Activated T-helper 1 cell treated with anti-CD3 and anti-CD28 coated beads, Interleukin-2, amount 50 U/mL, for 16 hours (primary cell): ENCODE measurements at places on chromosomes 11 and 22.
A peak's percentile ranks its signal among the peaks of the same experiment; 100 is the strongest.

GRCh38 chr11:81072273-81072672, 1631.4 kb upstream of the TENM4 start:
- DNase-seq: no peak

DNA sequence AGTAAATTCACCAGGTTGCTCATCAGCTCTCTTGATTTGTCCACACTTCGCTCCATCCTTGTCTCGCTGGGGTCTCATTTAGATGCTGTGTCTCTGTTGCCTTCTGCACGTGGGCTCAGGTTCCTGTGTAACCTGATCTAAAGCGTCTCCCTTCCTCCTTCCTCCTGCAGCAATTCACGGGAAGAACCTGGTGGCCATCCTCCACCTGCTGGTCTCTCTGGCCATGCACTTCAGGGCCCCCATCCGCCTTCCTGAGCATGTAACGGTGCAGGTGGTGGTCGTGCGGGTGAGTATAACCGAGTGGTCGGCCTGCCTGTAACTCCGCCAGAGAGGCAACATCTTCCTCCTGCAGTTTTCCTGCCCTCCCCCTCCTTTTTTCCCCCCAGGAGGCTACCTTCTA, 48.0 kb upstream of the PARVG start:
- no peak for DNase-seq

GRCh38 chr11:86660088-86660487, 12.3 kb downstream of the ME3 start:
- DNase-seq: no peak

DNA sequence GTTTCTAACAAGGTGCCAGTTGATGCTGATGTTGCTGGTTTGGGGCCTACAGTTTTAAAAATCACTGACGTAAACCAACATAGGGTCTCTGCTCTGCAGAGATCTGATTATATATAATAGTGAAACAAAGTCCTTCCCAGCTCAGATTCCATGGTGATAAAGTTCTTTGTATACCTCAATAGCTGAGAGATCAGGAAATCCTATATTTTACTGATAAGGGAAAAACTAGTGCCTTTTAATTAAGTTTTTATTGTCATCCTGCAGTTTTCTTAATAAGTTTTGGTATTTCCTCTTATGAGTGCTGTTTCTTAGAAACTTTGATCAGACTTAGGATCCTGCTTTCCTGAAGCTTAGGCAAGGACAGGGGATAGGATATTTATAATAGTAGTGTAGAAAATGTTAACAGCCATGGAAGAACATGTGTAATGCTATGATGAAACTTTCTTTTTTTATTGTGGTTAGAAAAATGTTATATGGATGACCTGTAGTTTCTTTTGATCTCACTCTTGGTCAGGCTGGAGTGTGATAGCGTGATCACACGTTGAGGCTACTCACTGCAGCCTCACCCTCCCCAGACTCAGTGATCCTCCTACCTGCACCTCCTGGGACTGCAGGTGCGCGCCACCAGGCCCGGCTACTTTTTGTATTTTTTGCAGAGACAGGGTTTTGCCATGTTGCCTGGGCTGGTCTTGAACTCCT, 14.1 kb downstream of the CAPRIN1 start:
- DNase-seq: no peak

- DNase-seq: no peak
These were observed 341.5 kb downstream of the SHANK2 start for GRCh38 chr11:70910835-70911234.

GRCh38 chr11:72872012-72872411, 57.8 kb downstream of the ATG16L2 start:
- DNase-seq: no peak

DNA sequence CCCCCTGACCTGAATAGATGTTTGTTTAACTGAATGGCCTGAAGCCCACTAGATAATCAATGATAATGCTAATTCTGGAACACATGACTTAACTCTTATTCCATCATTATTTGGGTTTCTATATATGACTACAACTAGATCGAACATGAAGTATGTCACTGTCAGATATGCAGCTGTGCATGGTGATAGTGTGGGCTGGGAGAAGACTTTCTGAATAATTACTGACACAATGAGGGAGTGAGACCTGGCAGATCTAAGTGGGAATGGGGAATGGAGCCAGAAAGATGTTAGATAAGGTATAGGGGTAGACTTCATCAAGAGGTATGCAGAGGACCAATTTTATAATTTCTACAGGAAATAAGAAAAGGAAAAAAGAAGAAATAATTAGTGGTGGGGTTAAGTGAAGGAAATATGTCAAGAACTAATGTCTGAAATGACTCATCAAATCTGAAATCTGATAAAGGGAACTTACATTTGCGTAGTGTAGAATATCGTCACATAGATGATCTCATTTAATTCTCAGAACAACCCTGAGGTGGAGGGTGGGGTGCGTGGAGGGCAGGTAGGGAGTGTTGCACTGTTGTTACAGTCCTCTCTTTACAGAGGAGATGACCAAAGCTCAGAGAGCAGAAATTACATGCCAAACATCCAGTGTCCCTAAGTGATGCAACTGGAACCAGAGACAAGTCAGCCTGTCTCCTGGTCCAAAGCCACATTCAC, 68.2 kb upstream of the EED start:
- DNase-seq: peak; percentile 13

DNA sequence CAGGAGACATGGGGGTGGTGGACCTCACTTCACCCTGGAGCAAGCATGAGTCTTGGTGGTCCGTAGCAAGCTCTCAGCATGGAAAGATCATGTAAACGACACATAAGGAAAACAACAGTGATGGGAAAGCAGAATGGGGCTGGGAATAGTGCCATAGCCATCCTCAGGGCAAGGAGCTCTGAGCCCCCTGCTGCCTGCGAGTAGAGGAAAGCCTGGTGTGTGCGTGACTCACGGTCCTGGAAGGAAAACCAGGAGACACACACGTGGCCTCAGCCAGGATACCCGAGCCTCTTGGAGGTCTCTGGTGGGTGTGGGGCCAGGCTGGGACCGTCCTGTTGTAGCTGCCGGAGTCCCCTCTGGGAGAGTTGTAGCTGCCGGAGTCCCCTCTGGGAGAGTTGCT, 12.4 kb downstream of the SHANK3 start:
- DNase-seq: no peak

GRCh38 chr11:30502305-30502704, 83.8 kb downstream of the MPPED2 start:
- no peak for DNase-seq

DNA sequence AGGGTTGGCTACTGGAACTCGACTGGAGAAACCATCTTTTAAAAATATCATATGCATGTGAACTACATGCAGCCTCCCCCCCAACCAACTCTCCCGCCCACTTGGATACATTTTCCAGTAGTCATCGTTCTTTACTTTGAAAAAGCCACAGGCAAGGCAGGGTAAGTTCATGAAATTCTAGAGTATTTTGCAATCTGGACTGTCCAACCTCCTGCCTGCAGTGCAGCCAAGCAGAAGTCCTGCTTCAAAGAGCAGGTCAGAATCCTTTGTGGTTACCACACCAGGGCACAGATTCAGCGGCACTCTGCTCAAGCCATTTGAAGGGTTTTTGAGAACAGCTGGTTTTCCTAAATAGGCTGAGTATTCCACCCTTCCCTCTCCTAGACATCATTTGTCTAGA, 12.1 kb downstream of the ELF5 start:
- no peak for DNase-seq

DNA sequence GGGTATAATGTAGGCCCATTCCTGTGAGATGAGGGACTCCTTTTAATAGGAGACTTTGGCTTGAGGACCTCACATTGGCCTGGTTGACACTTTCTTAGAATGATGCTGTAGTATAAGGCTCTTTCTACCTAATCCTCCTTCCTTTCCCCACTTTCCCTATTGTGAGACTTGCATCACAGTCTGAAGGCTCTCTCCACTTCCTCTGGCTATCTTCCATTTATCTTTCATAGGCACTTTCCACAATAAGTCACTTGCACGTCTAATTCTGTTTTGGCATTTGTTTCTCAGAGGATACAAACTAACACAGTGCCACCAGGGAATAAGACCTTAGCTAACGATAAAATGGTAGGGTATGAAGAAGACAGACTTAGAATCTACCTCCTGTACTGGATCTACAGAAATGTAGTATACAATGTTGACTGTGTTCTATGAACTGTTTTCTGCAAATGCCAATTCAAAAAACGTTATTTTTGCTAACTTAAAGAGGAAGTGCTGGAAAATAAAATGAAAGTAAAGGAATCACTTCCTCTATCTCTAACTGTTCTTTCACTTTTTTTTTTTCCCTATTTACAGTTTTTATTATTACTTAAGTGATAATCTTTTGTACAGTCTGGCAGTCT, 17.9 kb upstream of the PDE3B start:
- DNase-seq: no peak

GRCh38 chr11:47415091-47415854, 6.9 kb downstream of the SLC39A13 start:
- no peak for DNase-seq

DNA sequence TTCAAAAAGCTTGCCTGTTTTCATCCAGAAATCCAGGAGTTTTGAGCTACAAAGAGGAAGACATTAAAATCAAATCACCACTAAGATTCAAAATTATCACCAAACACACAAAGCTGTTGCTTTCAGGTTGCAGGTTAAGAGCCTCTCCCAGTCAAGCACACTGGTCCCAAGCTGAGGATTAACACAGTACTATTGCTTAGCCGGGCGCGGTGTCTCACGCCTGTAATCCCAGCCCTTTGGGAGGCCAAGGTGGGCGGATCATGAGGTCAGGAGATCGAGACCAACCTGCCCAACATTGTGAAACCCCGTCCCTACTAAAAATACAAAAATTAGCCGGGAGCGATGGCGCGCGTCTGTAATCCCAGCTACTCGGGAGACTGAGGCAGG, 1165.1 kb downstream of the LRRC4C start:
- no peak for DNase-seq

GRCh38 chr11:18548001-18548400, 21.3 kb upstream of the TSG101 start:
- DNase-seq: no peak

GRCh38 chr11:64026575-64027205, 9.0 kb upstream of the FLRT1 start:
- no peak for DNase-seq

- no peak for DNase-seq
These were observed 44.5 kb downstream of the ME3 start for GRCh38 chr11:86627776-86628455.

GRCh38 chr11:442611-443081, 835 bp upstream of the ANO9 start:
- DNase-seq: no peak

DNA sequence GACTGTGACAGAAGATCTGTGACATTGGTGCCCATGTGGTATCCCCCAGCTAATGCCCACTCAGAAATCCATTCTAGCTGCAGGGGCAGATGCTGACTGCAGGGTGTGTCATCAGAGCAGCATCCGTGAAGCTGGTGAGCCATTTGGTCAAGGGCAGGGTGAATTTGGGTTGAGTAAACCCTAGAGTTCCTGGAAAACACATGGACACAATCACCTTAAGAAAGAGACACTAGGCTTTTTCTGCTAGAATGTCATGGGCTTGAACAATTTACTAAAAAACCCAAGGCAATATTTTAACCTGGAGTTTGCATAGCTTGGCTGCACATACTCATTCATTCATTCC, 100.0 kb downstream of the ADAMTS15 start:
- no peak for DNase-seq

DNA sequence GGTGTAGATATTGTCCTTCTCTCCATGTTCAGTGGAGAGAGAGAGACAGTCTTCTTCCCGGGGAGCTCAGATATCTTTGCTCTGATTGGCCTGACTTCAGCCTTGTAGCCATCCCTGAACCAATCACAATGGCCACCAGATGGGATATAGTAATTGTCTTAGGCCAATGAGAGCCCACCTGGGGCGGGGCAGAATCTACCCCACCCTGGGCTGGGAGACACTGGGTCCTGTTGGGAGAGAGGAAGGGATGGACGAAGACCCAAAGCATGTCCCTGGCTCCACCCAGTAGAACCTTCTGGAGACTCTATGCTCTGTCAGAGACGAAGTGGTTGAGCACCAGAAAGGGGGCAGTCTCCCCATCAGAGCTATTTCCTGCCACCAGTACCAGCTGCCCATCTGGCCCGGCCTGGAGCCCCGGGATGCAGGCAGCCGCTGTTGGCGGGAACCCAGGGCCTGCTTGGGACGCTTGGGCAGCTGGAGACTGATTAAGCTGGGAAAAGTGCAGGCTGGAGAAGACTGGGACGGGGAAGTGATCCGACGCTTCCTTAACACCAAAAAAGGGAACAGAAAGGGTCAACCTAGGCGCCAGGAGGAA, 31.6 kb upstream of the CBX7 start:
- DNase-seq: no peak

DNA sequence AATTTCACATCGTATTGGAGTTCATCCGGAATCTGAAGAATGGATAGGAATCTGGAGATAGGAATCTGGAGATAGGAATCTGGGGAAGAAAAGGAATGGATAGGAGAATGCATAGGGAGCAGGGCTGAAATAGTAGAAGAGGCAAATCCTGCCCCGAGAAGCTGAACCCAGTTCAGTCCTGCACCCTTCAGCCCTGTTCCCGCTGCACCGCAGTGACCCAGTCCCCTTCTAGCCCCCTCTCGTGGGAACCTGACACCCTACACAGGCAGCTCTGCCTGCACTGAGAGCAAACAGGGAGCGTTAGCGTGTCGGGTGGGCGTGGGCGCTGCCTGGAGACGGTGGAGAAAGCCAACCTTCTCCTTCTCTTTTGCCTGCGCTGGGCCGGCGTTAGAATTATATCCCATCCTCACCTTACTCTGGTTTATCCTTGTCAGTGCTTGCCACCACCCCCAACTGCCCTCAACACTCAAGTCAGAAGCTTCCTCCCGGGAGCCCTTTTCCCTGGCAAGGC, 1.0 kb upstream of the CCKBR start:
- no peak for DNase-seq

- DNase-seq: no peak
These were observed 139.7 kb downstream of the NAV2 start for GRCh38 chr11:19852288-19852687.

DNA sequence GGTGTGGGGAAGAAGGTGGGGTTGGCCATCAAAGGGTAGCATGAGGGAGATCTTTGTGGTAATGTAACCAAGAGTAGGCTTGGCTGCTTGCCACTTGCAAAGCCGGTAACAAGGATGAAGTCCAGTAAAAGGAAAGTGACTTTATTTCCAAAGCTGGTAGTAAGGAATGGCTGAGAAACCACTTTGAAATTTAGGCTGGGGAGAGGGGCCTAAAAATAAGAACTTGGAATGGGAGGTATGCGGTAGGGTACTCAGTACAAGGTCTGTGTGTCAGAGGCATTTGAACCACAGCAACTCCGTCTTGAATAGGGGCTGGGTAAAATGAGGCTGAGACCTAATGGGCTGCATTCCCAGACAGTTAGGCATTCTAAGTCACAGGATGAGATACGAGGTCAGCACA, 216.0 kb upstream of the ISX start:
- no peak for DNase-seq

DNA sequence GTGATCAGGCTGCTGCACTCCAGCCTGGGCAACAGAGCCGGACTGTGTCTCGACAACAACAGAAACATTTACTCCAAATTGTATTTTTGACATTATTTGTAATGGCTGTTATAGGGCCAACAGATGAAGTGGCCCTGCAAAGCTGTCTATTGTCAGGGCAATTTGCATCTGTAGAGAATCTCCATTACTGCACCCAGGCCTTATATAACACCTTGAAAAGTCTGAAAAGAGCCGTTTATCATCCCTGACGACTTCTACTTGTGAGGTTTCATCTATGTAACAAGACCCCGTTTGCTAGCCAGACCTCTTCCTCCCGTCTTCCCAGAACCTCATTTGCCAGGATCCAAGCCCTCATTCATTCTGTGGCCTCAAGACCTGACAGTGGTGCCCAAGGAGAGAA, 9.1 kb upstream of the CTTN start:
- DNase-seq: no peak

- no peak for DNase-seq
These were observed 856.6 kb downstream of the METTL15 start for GRCh38 chr11:28964811-28965210.

- no peak for DNase-seq
These were observed 22.7 kb downstream of the EIF3F start for GRCh38 chr11:8009856-8010255.
